ENCODE measurements at places on chromosomes 5 and 9. TPM values are rescaled to one million over a fixed set of nuclear protein-coding genes. Genes with fewer than 3 reads are reported as not detected.

The OR1J2 gene
- polyA plus RNA-seq: not detected

The PDE6A gene
- polyA plus RNA-seq: not detected

The TSSK1B gene
- polyA plus RNA-seq: not detected

The ANKRD34B gene
- polyA plus RNA-seq: not detected

The ZNG1A gene
- polyA plus RNA-seq: 83.0 TPM

The RMRP gene
- polyA plus RNA-seq: not detected

The NRARP gene
- not detected for polyA plus RNA-seq

The SET gene
- polyA plus RNA-seq: 177 TPM

The NDST1 gene
- polyA plus RNA-seq: 0.81 TPM

The MSX2 gene
- polyA plus RNA-seq: 1.5 TPM

The ENC1 gene
- polyA plus RNA-seq: 73.5 TPM

The PLAC8L1 gene
- not detected for polyA plus RNA-seq

Data from Purkinje cell (primary cell).